Cerebellum (tissue), 4 donors: ENCODE measurements at places on chromosomes 7 and 10. TPM values are rescaled to one million over a fixed set of nuclear protein-coding genes. Genes with fewer than 3 reads are reported as not detected.

Gene GPC2
- total RNA-seq: 57.9 TPM

Gene CAV1
- total RNA-seq: 13.8 TPM

DNA sequence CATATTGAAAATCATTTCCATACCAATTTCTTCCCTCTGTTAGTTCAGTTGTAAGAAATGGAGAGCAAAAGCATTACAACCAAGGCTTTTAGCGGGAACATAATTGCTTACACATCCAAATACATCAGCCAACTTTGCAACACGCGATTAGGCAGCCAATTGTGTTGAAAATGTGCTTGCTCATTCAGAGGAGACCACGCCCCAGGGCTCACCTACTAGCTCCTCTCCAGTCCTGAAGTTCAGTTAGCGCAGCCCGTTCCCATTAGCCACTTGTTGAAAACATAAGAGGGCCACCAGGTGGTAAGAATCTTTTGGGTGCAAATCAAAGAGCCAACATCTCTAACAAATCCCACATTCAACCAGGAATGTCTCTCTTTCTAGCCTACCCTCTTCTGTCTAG, 213.2 kb upstream of the MDFIC start:
- no peak for DNase-seq

- DNase-seq: no peak
Measured at GRCh38 chr10:65534771-65535170, 1391.1 kb upstream of the LRRTM3 start.

Gene LBX1
- 1.6 TPM for total RNA-seq
